ENCODE measurements at places on chromosomes 1 and 21. TPM values are rescaled to one million over a fixed set of nuclear protein-coding genes. Genes with fewer than 3 reads are reported as not detected.

SH3GLB1 gene
- 25.1 TPM for total RNA-seq

PDZK1 gene
- not detected for total RNA-seq

CELA3A gene
- not detected for total RNA-seq

SH3BGR gene
- 6.9 TPM for total RNA-seq

HNRNPCL1 gene
- not detected for total RNA-seq

FAM177B gene
- not detected for total RNA-seq

HES3 gene
- not detected for total RNA-seq

PGLYRP3 gene
- not detected for total RNA-seq

NGF gene
- total RNA-seq = 3.4 TPM

TACSTD2 gene
- 183 TPM for total RNA-seq

LCE2B gene
- total RNA-seq = not detected

RHBG gene
- total RNA-seq = 0.55 TPM

F3 gene
- total RNA-seq = 152 TPM

LAMTOR2 gene
- 108 TPM for total RNA-seq

FASLG gene
- not detected for total RNA-seq

PYHIN1 gene
- total RNA-seq = not detected

FNDC5 gene
- total RNA-seq = 0.08 TPM

RGS1 gene
- total RNA-seq = not detected

MNDA gene
- total RNA-seq = not detected

DDI2 gene
- 16.9 TPM for total RNA-seq

S100A9 gene
- 35.3 TPM for total RNA-seq

IGSF9 gene
- total RNA-seq = 1.9 TPM

LEFTY1 gene
- total RNA-seq = not detected

PCSK9 gene
- total RNA-seq = 4.5 TPM

CD1C gene
- not detected for total RNA-seq

HSPA6 gene
- not detected for total RNA-seq

RNASEL gene
- total RNA-seq = 5.8 TPM

PRUNE1 gene
- 15.8 TPM for total RNA-seq

LCE4A gene
- not detected for total RNA-seq

MROH9 gene
- total RNA-seq = not detected

LY9 gene
- total RNA-seq = not detected

CYP4A22 gene
- not detected for total RNA-seq

DNAJC16 gene
- 21.7 TPM for total RNA-seq

NHLH1 gene
- total RNA-seq = 0.08 TPM

EDN2 gene
- total RNA-seq = not detected

DISP1 gene
- total RNA-seq = 7.1 TPM

All from kidney epithelial cell (primary cell).